Spleen (tissue), 13 donors: ENCODE measurements at places on chromosomes 1 and 21.
A peak's percentile ranks its signal among the peaks of the same experiment; 100 is the strongest.

GRCh38 chr1:207848234-207848633 is 62.7 kb downstream of the CD34 start:
- peaks cover 52% of the 10 kb centered on the region for H3K4me1 ChIP-seq
- H3K36me3 ChIP-seq, result no peaks in the 10 kb centered on the region
- H3K27ac ChIP-seq, result peak overlapping the region; percentile 62

DNA sequence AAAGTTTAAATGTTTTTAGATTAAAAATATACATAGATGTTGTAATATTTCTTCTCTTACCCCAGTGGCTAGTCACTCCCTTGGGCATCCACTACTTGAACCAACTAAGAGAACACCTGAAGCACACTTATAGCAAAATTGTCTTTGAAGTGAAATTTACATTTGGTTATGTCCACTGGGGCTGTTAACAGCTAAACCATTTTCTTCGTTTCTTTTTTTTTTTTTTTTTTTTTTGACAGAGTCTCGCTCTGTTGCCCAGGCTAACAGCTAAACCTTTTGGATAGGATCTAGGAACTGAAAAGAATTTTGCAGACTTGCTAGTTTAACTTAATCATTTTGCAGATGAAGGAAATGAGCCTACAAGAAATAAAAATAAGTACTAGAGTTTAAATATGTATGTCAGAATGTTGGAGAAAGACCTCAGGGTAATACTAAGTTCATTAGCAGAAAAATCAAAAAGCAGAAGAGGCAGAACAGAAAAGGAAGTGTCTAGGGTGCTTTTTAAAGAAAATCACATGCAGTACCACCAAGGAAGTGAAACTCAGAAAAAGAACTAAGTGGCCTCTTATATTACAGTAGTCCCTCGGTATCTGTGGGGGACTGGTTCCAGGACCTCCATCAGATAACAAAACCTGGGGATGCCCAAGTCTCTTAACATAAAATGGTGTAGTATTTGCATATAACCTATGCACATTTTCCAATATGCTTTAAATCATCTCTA is 11.8 kb downstream of the DRAM2 start:
- peaks cover 72% of the 10 kb centered on the region for H3K36me3 ChIP-seq
- no peak for DNase-seq
- H3K4me1 ChIP-seq, result peaks cover 34% of the 10 kb centered on the region
- H3K27me3 ChIP-seq, result no peaks in the 10 kb centered on the region
- H3K27ac ChIP-seq, result peak overlapping the region; percentile 58
- no peak overlapping the region for H3K4me3 ChIP-seq

DNA sequence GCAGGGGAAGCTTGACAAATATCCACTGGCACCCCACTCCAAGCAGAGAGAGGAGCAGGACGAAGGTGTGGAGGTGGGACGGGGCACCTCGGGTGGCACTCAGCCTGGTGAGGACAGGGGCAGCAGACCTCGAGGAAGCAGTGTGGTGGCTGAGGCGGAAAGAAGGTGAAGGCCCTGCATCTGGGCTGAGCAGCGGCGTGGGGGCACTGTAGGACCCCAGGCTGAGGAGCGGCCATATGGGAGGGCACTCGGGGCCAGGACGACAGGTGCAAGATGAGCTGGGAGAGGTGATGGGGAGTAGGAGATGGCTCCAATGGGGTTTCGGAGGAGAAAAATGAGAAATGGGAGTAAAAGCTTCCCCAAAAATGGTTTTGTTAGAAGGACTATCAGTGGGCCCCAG is 224.9 kb downstream of the TRABD2B start:
- DNase-seq, result no peak
- no peaks in the 10 kb centered on the region for H3K27me3 ChIP-seq
- no peaks in the 10 kb centered on the region for H3K36me3 ChIP-seq
- H3K27ac ChIP-seq, result no peak overlapping the region
- no peak overlapping the region for H3K4me3 ChIP-seq

- no peak for DNase-seq
- H3K27me3 ChIP-seq, result no peaks in the 10 kb centered on the region
Observed at GRCh38 chr1:78267513-78268218, 221.9 kb downstream of the GIPC2 start.

DNA sequence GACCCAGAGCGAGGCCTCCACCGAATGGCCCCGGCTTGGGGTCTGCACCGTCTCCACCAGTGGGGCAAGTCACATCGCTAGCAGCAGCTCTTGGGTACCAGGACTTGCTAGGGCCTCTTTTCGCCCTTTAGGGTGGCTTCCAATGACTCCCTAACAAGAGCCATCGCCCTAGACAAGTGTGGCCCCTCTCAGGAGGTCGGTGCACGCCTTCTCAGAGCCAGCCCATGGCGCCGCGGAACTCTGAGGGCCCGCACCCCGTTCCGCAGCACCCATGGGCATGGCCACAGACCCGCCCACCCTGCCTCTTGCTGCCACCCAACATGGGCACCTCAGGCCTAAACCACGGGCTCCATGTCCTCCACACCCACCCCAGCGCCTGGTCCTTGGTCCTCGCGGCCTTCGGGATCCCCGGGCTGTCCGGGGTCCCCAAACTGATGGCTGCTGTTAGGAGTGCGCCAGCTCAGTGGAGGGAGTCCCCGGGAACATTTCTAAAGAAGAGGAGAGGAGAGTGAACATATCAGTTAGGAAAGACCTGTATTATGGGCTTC is 3.2 kb upstream of the CACNA1S start:
- H3K27me3 ChIP-seq, result peaks cover 43% of the 10 kb centered on the region
- no peak for DNase-seq
- H3K4me3 ChIP-seq, result no peak overlapping the region
- no peak overlapping the region for H3K27ac ChIP-seq
- peaks cover 5% of the 10 kb centered on the region for H3K4me1 ChIP-seq

DNA sequence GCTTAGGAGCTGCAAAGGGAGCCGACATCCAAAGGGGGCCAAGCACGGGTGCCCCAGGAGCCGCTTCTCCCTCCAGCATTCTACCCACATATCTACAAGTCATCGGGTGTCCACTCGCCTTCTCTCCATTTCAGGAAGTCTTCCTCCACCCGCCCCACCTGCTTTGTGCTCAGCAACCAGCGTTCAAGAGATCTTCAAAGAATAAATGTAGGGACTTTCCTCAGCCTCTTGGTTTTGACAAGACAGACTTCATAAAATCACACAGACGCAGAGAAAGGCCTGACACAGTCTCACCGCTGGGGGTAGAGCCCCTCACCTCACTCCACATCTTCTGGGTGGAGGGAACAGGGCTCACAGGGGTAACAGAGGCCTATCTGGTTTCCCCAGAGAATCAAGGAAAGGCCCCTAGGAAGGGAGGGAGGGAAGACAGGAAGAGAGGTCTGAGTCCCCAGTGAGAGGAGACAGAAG is 49.5 kb downstream of the SSBP3 start:
- no peaks in the 10 kb centered on the region for H3K27me3 ChIP-seq
- no peaks in the 10 kb centered on the region for H3K36me3 ChIP-seq
- DNase-seq, result no peak
- H3K4me3 ChIP-seq, result peak overlapping the region; percentile 20
- H3K27ac ChIP-seq, result peak overlapping the region; percentile 50

DNA sequence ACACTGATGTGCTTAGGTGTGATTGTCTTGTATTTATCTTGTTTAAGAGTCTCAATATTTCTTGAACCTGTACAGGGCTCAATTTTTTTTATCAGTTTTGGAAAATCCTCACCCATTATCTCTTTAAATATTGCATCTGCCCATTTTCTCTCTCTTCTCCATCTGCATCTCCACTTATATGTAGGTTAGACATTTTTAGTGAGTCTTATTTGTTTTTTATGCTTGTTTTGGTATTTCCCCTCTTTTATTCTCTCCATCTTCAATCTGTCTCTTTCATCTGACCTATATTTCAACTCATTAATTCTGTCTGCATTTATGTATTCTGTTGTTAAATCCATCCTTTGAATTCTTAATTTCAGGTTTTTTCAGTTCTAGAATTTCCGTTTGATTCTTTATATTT is 32.9 kb upstream of the SHCBP1L start:
- no peak for DNase-seq
- H3K36me3 ChIP-seq, result no peaks in the 10 kb centered on the region
- no peaks in the 10 kb centered on the region for H3K27me3 ChIP-seq
- no peak overlapping the region for H3K4me3 ChIP-seq

DNA sequence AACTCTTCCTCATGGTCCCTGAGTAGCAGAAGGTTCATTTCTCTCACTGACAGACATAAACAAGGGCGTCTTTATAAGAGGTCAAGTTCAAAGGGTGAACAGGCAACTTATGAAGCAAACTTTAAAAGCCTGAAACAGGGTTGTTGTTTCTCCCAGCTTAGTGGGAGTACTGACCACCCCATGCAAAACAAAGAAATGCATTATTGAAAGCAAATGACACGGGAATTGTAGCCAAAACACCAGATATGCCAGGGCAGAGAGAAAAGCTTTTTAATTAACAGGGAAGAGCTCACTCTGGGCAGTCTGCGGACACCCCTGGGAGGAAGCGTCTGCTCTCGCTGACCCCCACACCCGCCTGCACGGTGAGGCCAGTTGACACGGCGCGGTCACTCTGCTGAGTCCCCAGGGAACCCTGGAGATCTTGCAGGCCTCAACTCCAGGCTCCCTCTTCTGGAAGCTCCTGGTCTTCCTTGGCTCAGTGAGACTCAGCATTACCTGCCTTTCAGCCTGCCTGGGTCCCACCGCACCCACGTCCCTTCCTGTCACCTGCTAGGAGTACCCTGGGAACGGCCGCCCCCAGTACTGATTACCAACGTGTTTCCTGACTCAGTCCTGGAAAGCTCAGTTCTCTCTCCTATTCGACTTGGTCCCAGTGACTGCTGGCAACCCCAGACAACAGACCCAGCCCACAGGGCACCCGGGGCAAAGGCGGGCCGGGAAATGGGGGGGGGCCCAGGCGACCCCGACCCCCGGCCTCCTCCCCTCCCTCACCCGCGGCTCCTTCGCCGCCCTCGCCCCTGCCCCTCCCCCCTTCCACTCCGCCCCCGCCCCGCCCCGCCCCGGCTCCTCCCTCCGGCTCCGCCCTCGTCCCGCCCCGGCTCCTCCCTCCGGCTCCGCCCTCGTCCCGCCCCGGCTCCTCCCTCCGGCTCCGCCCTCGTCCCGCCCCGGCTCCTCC is 972 bp downstream of the CFAP410 start:
- H3K4me3 ChIP-seq, result peak overlapping the region; percentile 76
- peaks cover 16% of the 10 kb centered on the region for H3K4me1 ChIP-seq
- H3K36me3 ChIP-seq, result peaks cover 10% of the 10 kb centered on the region
- no peaks in the 10 kb centered on the region for H3K27me3 ChIP-seq
- DNase-seq, result peak; percentile 93

DNA sequence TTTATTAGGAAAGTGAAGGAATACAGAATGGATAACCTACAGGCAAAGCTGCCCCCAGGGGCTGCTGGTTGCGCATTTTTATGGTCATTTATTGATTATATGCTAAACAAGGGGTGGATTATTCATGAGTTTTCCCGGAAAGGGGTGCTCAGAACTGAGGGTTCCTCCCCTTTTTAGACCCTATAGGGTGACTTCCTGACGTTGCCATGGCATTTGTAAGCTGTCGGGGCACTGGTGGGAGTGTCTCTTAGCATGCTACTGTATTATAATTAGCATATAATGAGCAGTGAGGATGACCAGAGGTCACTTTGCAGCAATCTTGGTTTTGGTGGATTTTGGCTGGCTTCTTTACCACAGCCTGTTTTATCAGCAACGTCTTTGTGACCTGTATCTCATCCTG is 5.9 kb upstream of the ASAP3 start:
- H3K4me3 ChIP-seq, result no peak overlapping the region
- H3K27me3 ChIP-seq, result no peaks in the 10 kb centered on the region
- H3K4me1 ChIP-seq, result peaks cover 3% of the 10 kb centered on the region
- no peak for DNase-seq

DNA sequence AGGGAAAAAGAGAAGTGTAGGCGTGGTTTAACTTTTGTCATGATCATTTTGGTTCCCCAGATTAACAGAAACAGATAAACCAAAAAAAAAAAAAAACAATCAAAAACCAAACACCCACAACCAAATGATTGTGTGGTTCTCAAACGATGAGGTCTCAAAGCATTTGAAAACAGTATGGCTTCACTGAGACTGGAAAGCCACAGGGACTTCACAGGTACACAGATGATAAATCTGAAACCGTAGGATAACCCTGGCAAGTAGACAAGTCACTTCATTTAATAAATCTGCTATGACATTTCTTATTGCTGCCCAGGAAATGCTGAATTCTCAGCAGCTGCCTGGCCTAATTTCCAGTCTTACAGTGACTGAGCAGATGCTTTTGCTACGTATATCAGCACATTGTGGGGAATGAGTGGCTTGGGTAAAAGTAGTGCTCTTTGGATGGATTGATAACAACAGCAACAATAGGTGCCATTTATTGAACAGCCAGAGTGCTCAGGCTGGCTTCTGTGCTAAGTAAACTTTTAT is 6.1 kb downstream of the ST6GALNAC3 start:
- DNase-seq, result no peak
- no peak overlapping the region for H3K4me3 ChIP-seq
- H3K27ac ChIP-seq, result no peak overlapping the region

GRCh38 chr1:208154679-208155642 is 89.2 kb downstream of the PLXNA2 start:
- DNase-seq, result no peak
- H3K4me3 ChIP-seq, result no peak overlapping the region
- no peaks in the 10 kb centered on the region for H3K36me3 ChIP-seq

GRCh38 chr1:230427094-230427876 is 1.2 kb upstream of the PGBD5 start:
- H3K36me3 ChIP-seq, result no peaks in the 10 kb centered on the region
- no peak for DNase-seq
- H3K4me1 ChIP-seq, result peaks cover 20% of the 10 kb centered on the region
- H3K27ac ChIP-seq, result no peak overlapping the region
- H3K27me3 ChIP-seq, result peaks cover 44% of the 10 kb centered on the region

DNA sequence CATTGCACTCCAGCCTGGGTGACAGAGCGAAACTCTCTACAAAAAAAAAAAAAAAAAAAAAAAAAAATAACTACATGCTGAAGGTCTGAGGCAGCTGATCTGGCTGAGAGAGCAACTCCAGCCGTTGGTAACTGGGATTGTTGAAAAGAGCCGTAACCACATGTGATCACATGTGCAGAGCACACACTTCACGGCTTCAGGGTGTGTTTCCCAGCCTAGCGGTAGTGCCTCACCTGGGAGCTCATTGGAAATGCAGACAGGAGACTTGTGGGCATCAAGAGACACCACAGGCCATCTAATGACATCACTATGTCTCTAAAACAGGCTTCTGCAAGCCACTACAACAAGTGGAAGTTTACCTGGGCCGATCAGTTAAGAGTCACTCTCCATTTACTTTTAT is 11.8 kb upstream of the OTUD7B start:
- no peaks in the 10 kb centered on the region for H3K4me1 ChIP-seq
- no peak for DNase-seq
- H3K4me3 ChIP-seq, result no peak overlapping the region
- H3K27ac ChIP-seq, result no peak overlapping the region
